Esophagus squamous epithelium (tissue), 5 donors: ENCODE measurements at places on chromosomes 4 and X.

- H3K27ac ChIP-seq, result peak overlapping the region; percentile 64
- H3K27me3 ChIP-seq, result no peaks in the 10 kb centered on the region
- DNase-seq, result no peak
- no peaks in the 10 kb centered on the region for H3K4me1 ChIP-seq
- no peaks in the 10 kb centered on the region for H3K36me3 ChIP-seq
Measured at GRCh38 chrX:45479835-45480422, 279.3 kb upstream of the DIPK2B start.

DNA sequence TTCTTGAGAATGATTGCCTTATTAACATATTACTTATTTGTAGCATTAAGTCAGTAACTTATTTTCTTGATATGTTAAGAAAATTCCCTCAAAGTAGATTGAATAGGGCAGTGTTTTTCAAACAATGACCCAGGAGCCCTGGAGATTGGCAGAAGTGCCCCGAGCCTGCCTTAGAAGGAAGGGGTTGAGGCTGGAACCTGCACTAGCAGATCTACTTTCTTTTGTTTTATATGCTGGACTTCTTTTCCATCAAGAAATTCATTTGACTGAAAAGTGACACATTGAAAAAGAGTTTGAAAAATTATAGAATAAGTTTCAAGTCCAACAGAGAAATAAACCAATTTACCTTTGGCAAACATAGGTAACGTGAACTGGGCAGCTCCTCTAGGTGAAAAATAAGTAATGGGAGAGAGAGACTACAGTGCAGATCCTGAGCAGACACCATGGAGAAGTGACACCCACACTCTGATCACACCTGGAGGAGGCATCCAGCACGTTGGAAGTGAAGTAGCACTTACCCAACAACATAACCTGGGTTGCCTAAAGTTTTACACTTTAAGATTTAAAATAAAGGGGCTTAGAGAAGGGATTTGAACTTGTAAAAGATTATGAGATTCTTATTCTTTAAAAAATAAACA lies 18.6 kb downstream of the ARSJ start:
- H3K27me3 ChIP-seq, result no peaks in the 10 kb centered on the region
- DNase-seq, result no peak
- peaks cover 7% of the 10 kb centered on the region for H3K4me1 ChIP-seq
- no peaks in the 10 kb centered on the region for H3K36me3 ChIP-seq

- H3K4me1 ChIP-seq, result no peaks in the 10 kb centered on the region
- no peaks in the 10 kb centered on the region for H3K36me3 ChIP-seq
- no peak overlapping the region for H3K27ac ChIP-seq
- H3K4me3 ChIP-seq, result no peak overlapping the region
- DNase-seq, result no peak
- H3K27me3 ChIP-seq, result no peaks in the 10 kb centered on the region
Measured at GRCh38 chr4:6900181-6900812, 9.3 kb upstream of the TBC1D14 start.

GRCh38 chr4:26048378-26048882 lies 134.4 kb downstream of the SMIM20 start:
- no peaks in the 10 kb centered on the region for H3K27me3 ChIP-seq
- peaks cover 41% of the 10 kb centered on the region for H3K4me1 ChIP-seq
- H3K4me3 ChIP-seq, result no peak overlapping the region
- peak overlapping the region; percentile 72 for H3K27ac ChIP-seq
- H3K36me3 ChIP-seq, result no peaks in the 10 kb centered on the region

GRCh38 chr4:110122201-110122600 lies 76.2 kb downstream of the ELOVL6 start:
- H3K36me3 ChIP-seq, result no peaks in the 10 kb centered on the region
- H3K27ac ChIP-seq, result no peak overlapping the region
- no peaks in the 10 kb centered on the region for H3K27me3 ChIP-seq

DNA sequence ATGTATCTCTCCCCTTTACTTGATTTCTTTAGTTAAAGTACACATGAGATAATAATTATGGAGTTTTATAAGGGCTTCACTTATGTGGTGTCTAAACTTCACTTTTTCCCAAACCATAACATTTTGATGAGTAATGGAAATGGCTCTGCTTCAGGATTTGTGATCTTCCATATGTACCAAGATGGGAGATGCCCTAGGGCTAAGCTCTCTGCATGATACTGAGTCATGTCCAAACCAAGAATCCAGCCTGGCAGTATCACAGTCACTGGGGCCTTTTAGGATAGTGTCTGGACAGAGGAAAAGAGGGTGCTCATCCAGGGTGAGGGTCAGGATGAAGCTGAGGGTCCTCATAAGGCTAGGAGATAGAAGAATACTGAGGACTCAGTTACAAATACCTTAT lies 47.9 kb upstream of the PAGE3 start:
- DNase-seq, result no peak
- no peaks in the 10 kb centered on the region for H3K4me1 ChIP-seq
- no peak overlapping the region for H3K4me3 ChIP-seq
- H3K27me3 ChIP-seq, result no peaks in the 10 kb centered on the region
- H3K36me3 ChIP-seq, result no peaks in the 10 kb centered on the region

DNA sequence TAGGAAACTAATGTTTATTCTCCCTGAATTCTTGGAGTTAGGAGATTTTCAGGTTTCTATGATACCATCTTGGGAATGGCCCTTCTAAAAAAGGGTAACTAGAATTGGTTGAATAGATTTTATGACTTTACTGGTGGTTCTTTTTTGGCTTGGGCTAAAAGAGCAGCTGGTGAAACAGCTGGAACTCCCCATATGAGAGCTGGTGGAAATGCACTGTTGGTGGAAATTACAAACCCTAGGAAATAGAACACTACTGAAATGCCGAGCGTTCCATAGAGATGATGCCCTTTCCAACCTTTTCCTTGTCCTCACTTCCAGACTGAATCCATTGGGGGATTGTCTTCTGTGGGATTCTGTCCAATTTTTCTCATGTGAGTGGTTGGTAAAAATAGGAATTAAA lies 139.5 kb downstream of the STIM2 start:
- no peaks in the 10 kb centered on the region for H3K4me1 ChIP-seq
- H3K27me3 ChIP-seq, result no peaks in the 10 kb centered on the region
- no peak overlapping the region for H3K27ac ChIP-seq
- DNase-seq, result no peak
- H3K4me3 ChIP-seq, result no peak overlapping the region

- H3K27me3 ChIP-seq, result no peaks in the 10 kb centered on the region
- no peak for DNase-seq
- H3K36me3 ChIP-seq, result no peaks in the 10 kb centered on the region
- H3K27ac ChIP-seq, result no peak overlapping the region
- no peak overlapping the region for H3K4me3 ChIP-seq
Measured at GRCh38 chr4:84309191-84309590, 189.9 kb downstream of the NKX6-1 start.

DNA sequence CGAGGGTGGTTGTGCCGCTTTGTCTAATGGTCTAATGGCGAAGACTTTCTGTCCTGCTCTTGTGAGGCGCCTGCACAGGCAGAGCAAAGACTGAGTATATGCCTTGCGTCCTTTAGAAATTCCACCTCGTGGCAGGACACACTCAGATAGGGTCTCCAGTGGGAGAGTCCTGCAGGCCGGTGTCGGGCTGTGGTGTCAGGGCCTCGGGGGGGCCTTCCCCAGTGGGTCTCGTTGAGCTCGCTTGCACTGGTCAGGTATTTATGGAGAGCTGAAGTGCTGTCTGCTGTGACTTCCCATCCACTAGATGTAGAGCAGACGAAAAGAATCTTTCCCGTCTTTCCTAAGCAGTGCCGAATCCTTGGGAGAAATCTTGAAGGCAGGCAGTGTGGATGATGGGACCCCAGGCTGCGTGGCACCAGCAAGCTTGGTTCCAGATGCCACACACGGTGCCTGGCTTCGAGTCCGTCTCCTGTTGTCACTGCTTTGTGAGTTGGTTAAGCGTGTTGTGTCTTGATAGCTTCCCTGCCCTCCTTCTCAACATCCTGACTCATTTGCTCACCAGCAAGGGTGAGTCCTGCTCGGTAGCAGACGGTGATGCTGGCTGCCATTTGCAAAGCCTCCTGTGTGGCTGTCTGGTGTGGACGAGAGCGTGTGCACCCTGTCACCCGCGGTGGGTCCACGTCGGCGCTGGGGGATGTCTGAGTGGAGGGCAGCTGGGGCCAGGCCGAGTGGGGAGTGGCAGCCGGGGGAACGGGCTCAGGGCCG lies 20.5 kb downstream of the MAEA start:
- H3K36me3 ChIP-seq, result peaks cover 11% of the 10 kb centered on the region
- peak overlapping the region; percentile 34 for H3K4me3 ChIP-seq
- H3K27me3 ChIP-seq, result no peaks in the 10 kb centered on the region
- H3K4me1 ChIP-seq, result peaks cover 64% of the 10 kb centered on the region
- H3K27ac ChIP-seq, result peak overlapping the region; percentile 18
